Right kidney (tissue), 9 donors: ENCODE measurements at places on chromosomes 6 and 20.
A peak's percentile ranks its signal among the peaks of the same experiment; 100 is the strongest.

DNA sequence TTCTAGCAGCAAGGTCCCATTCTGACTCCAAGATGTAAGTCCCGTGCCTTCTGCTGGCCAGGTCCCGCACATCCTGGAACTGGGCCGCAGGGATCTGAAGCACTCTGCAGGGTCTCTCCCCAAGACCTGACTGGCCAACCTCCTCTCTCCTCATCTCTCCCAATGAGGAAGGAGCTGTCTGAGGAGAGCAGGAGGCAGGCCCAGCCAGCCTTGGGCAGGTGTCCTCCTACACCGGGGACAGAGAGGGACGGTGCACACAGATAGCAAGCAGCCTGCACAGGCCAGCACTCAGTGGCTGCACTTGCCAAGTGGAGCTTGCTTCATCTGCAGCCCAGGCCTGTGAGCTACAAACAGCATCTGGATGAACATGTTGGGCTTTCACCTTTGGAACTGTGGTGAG, 76.8 kb upstream of the CD93 start:
- peak; percentile 2 for DNase-seq

DNA sequence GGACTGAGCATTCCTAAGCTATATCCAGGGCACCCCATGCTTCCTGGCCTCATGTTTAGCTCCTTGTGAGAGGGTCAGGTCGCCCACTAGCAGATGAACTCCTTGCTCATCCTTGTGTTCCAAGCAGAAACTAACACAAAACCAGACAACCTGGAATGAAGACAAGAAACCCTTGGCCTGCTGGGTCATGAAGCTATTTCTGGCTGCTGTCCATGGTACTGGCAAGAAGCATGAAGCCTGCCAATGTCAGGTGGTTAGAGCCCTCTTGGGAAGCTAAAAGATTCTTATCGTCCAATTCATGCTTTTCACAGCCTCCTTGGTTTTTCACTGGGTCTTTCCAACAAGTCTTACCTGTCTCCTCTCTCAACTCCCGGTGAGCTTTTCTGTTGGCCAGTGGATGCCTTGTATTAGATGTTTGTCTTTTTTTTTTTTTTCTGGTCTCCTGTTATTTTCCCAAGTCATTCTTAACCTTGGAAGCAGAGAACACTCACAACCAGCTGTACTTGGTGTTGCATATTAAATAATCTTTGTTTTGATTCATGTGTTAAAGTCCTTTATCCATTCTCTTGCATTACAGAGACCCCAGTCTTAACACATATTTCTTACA, 180.3 kb downstream of the ANKRD60 start:
- no peak for DNase-seq

- DNase-seq: no peak
Measured at GRCh38 chr6:5208057-5208456, 52.7 kb downstream of the LYRM4 start.

DNA sequence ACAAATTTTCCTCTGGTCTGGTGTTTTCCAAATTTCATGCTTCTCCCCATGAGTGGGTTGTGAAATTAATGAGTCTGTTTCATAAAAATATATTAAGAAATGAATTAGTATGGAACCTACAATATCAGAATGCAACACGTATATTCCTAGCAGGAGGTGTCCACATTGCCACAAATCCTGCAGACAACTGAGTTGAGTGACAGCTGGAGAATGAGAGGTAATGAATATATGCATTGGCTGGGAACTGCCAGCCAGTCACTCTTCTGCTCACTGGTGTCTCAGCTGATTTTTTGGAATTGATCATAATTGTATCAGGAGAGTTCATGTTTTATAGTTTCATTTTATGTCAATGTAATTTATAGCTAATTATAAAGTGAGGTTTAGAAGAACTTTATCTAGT, 6.3 kb upstream of the ARFGEF3 start:
- no peak for DNase-seq

DNA sequence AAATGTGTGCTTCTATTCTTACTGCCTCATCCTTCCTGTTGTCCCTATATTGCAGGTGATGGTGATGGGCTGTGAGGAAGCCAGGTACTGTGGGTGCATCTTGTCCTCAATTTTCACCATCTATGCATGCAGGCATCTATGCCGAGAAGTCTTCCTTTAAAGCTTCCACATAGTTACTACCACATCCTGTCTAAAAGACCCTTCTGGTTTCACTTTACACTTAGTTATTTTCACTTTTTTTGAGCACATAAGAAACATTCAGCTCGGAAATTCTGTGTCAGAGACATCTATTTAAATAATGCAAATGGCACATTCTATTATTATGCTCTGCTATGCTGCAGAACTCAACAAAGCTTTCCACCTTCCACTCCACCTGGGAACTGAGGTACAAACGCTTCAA, 28.2 kb upstream of the FABP7 start:
- no peak for DNase-seq

DNA sequence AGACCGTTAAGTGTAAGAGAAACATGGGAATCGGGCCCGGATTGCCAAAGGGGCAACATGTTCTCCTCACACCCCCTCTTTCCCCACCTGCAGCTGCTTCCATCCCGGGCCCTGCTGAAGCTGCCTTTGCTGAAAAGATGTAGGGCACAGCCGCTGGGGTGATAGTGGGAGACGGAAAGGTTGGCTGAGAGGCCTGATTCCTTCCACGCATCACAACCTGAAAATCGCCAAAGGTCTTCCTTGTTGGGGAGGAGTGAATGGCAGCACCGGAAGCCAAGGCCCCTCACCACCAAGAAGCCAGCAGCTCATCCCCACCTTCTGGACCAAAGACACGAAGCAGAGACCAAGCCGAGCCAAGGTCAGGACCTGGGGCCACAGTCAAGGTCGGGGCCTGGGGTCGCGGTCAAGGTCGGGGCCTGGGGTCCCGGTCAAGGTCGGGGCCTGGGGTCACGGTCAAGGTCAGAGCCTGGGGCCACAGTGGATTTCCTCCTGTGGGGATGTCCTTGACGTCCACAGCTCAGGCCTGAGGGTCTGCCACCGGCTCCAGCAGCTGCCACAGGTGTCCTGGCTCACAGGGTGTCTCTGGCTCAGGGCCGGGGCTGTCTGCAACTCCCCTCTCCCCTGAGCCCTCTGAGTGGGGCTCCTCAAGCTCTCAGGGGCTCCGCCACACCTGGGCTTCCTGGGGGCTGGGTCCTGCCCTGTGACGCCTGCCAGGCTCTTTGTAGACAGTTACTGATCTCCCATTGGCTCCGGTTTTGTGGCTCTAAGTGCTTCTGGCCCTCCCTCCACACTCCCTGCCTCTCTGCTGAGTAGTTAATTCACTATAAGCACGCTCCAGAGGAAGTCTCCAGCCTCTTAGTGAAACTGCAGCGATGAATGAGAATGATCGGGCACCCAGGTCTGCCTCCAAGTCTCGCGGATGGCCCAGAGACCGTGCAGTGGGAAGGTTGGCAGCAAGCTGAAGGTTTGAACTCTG, 5.5 kb upstream of the CHRNA4 start:
- peak; percentile 28 for DNase-seq

- DNase-seq: no peak
Measured at GRCh38 chr6:145673504-145673903, 61.8 kb downstream of the EPM2A start.

DNA sequence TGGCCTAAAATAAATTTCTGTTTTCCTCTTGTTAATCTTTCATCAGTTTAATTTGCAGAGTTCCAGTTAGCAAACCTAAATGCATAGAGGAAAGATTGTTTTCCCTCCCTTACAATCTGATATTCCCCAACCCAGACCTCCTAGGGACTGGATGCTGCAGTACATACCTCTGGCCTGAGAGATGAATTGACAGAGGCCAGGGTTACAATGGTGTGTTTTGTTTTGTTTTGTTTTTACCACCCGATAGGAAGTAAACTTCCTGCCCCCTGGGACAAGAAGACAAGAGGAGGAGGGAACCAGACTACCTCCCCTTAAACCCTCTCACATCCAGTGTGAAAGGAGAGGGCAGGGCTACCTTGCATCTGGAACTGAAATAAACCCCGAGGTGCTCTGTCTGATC, 319.0 kb downstream of the LRFN2 start:
- no peak for DNase-seq

- DNase-seq: no peak
Measured at GRCh38 chr20:40883097-40883496, 145.5 kb upstream of the TOP1 start.

- peak; percentile 62 for DNase-seq
Measured at GRCh38 chr6:134317471-134318131, at the start of gene SGK1. TSS of gene SGK1 (minus strand) at chr6:134318112. CDS start at chr6:134317460, 652 bp downstream.

DNA sequence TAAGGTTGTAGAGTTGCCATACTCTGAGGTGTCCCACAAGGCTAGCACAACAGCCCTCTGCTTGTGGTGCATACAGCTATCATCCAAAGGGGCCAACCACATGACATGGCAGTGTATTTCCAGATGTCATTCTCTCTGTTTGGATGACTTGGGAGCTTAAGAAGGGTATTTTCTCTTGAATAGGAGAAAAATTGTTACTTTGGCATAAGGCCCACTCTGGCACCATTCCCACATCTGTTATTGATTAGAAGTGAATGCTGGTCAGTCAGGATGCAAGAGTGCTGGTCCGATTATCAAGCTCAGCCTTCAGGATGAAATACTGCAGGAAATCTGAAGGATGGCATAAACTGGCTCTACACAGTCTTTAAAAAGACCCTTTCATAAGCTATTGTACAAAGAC, 83.6 kb upstream of the C20orf144 start:
- DNase-seq: no peak

DNA sequence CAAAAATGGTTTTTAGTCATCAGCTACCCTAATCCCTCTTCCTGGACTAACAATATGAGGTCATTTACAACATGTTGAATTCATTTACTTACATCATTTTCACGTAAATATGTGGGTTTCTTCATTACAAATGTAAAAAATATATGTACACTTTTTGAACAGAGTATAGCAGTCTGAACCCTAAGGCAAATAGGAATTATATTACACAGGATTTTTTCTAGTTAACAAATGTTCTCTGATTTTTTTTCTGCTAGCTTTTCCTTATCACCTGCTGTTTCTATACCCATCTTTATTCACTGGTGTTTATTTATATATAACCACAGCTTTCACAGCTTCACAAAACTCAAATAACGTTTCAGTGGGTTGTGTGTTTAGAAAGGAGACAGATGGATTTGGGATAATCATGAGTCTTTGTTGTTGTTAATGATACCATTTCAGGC, 21.0 kb upstream of the CD2AP start:
- no peak for DNase-seq

DNA sequence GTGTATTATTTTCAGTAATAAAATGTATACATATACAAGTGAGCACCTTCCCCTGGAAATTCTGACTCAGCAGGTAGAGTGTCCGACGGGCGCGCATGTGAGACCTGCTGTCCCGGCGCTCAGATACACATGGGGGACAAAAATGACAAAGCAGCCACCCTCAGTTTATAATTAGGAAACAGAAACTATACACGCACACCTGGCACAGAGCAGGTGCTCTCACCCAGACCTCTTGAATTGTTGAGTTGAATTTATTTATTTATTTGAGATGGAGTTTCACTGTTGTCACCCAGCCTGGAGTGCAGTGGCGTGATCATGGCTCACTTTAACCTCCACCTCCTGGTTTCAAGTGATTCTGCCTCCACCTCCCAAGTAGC, 180.4 kb downstream of the ZDHHC14 start:
- DNase-seq: no peak

- no peak for DNase-seq
Measured at GRCh38 chr20:43717616-43717995, 9.2 kb downstream of the GTSF1L start.

- no peak for DNase-seq
Measured at GRCh38 chr6:157205473-157206358, 117.6 kb downstream of the TMEM242 start.

DNA sequence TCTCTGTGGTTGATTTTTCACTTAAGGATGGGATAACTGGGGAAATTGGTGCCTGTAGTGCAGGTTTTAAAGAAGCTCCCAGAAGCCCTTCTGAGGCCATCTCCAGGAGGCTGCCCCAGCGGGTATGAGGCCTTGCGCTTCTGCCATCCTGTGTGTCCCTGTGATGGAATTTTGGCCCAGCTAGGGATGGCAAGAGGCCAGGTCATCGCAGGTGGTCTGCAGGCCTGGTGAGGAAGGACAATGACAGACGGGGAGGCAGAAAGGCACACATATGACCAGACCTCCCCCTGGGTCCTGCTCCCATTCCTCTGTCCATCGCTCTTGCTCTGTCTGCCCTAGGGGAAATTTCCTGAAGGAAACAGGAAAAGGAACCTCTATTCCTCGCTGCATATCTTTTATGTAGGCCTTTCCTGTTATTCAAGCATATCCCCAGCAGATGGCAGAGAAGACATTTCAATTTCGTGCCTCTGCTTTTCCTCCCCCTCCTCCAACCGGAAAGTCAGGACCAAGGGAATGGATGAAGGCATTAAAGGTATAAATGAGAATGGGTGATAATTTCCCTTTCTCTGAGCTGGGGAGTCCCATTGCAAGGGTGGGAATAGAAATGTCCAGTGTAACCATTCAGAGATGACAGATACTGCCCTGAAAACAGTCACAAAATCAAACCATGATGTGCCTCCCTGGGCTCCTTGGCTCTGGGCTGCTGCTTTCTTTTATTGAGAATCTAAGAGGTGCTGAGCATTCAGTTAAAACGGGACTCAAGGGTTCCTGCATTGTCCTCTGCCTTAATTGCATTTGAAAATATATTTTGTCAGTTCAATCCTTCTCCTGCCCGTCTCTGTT, 17.6 kb upstream of the HLA-F start:
- no peak for DNase-seq

GRCh38 chr20:21490105-21490504, 23.8 kb downstream of the NKX2-2 start:
- DNase-seq: no peak

DNA sequence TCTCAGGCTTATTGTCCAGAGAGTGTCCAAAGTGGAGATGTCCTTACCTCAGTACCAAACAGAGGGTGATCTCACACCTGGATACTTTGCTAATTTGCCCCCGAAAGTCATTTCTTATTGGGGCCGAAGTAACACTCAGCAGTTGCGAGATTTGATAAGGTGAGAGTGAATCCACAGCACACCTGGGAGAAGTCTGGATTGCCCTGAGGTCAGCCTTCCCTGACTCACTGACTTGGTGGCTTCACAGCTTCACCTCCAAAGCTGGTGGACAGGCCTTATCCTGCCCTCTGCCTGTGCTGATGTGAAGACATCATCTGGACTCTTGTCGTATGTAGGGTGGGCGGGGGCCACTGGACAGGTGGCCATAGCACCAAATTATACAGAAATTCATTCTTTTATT, 101.9 kb upstream of the ARMC2 start:
- no peak for DNase-seq

- no peak for DNase-seq
Measured at GRCh38 chr6:2026133-2026532, 219.3 kb downstream of the GMDS start.

- peak; percentile 18 for DNase-seq
Measured at GRCh38 chr20:46088409-46089166, 1.2 kb downstream of the NCOA5 start.

- DNase-seq: peak; percentile 23
Measured at GRCh38 chr6:152984513-152984872, 1.7 kb upstream of the FBXO5 start.

DNA sequence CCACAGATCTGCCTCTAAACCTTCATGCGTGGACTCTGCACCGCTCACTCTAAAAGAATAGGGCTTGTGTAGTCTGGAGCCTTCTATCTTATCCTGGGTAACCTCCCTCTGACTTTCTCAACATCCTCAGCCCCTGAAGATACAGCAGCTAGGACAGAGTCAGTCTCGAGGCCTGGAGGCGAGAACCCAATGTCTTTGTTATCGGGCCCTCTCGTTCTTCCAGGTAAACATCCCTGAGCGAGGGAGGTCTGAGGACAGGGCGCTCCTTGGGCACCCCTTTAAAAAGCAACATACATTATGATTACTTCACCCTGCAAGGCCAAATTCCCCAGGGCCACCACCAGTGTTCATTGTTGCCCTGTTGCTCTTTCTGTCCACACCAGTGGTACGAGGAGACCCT, 110.8 kb upstream of the PRND start:
- DNase-seq: no peak
